ENCODE measurements at places on chromosomes 12 and 14.

DNA sequence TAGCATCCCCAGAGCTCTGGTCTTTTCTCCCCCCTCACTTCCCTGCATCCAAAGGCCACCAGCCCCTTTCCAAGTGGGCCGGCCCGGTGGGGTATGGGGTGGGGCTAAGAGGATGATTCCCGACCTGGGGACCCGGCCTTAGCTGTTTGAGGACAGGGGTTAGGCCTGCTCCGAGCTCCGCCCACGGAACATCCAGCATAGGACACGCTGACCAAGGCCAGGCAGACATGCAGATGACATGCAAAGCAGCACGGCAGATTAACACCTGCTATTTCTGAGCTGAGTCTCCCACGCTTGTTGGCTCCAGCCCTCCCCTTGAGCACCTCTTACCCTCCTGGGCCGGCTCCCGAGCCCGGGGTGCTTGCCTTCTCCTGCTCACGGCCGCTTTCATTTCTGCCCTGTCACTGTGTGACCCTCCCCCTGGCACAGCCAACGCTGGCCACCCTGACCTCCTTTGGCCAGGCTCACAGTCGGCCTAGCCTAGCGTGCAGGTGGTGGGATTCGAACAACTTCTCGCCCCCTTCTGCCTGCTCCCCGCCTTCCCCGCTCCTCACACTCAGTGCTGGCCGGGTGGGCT, 40.2 kb downstream of the TEAD4 start:
- DNase-seq, result no peak

- DNase-seq, result no peak
These were observed 18.0 kb downstream of the TRPV4 start for GRCh38 chr12:109815225-109815624.

DNA sequence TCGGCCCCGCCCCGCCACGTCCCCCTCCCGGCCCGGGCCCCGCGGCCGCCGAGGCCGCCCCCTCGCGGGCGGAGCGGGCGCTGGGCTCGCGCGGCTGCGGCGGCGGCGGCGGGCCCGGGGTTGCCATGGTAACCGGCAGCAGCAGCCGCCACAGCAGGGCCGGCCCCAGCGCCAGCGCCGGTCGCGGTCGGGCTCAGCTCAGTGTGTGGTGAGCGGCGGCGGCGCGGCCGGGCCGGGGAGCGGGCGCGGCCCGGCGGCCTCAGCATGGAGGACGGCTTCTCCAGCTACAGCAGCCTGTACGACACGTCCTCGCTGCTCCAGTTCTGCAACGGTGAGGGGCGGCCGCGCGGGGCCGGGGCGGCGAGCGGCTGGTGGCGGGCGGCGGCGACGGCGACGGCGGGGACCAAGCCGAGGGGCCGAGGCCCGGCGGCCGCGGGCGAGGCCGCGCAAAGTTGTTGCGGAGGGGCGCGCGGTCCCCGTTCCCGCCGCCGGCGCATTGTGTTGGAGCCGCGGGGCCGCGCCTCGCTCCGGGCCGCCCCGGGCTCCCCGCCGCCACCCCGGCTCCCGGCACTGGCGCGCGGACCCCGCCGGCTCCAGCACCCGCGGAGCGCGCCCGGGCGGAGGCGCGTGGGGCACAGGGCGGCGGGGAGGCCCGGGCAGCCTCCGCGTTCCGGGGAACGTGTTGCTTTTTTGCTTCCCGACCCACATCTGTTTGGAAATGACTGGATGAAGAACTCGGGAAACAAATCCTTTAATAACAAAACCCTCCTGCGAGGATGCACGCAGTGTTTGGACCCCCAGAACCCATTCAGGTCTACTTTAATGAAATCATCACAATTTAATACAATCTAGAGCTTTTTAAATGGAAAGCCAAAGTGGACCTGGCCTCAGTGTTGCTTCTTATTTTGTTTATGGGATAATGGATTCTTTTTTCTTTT, at the start of gene EML1:
TSS of gene EML1 (plus strand) at position 201 of the 938 bp plus-strand sequence. CDS start at position 265, 64 bp downstream.
- DNase-seq, result peak; percentile 39

DNA sequence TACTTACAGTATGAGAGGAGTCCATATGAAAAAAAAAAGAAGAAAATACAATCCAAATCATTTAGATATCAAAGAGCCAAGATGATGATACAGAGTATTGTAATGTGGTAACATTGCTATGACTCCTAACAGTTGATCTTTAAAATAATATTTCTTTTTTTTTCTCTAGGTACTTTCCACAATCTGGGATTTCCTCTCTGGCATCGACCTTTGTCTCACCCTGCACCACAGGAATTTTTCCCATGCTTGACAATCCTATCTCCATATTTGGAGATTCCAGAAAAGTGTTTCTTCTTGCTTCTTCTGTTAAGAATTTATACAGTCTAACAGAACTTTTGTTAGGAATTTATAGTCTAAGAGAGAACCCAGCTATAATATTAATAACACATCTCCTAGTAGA, 184.4 kb downstream of the ITPR2 start:
- no peak for DNase-seq

- DNase-seq, result no peak
These were observed 49.9 kb downstream of the HELB start for GRCh38 chr12:66352197-66352596.

DNA sequence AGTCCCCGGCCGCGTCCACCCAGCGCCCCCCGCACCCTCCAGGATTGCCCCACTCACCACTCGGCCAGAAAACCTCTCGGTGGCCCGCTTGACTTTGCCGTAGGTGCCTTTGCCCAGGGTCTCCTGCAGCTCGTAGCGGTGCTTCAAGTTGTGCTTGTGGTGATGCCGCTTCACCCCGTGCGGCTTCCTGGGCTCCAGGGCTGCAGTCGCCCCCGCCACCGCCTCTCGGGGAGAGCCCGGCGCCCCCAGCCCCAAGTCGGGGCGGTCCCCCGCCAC, 459 bp downstream of the NUAK1 start:
- DNase-seq, result no peak

- no peak for DNase-seq
These were observed 85.1 kb downstream of the DIP2B start for GRCh38 chr12:50589650-50590435.

DNA sequence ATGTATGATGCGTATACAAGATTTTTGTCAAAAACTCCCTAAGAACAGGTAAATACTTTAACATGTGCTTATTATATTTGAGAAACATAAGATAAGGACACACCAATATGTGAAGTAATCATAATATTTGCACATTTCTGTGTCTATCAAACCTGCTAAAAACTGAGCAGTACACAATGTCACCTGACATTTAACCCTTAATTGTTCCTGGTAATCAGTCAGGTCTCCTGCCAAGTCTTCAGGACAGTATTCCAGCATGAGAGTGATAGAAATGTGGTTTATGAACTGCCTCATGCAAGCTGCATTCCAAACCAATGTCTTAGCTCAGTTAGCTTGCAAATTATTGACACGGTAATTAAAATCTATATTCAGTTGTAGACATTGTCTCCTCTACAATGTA, 4.2 kb downstream of the SOX5 start:
- DNase-seq, result no peak

DNA sequence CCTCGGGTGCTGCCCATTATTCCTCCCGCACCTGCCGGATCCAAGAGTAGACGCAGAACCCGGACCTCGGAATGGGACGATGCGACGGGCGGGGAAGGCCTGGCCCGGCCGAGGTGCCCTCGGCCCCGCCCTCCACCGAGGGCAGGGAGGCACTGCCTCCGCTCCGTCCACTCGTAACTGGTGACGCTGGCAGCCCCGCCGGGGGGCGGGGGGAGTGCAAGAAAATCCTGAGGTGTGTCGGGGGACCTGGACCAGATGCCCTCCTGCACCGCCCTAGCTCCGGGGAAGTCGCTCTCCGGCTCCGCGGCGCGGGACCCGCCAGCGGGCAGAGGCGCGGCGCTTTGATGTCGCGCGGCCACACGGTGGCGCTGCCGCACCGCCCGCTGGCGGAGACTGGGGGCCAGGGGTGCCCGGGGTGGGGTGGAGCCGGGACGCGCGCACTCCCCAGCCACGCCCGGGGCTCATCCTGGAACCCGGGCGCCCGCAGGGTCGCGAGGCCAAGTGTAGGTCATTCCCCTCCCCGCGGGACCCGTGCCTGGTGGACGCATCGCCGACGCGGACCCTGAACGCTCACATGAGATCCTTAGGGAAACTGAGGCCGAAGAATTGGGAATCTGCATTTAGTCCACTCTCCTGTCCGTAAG, 202.8 kb downstream of the TTC8 start:
- peak; percentile 34 for DNase-seq

DNA sequence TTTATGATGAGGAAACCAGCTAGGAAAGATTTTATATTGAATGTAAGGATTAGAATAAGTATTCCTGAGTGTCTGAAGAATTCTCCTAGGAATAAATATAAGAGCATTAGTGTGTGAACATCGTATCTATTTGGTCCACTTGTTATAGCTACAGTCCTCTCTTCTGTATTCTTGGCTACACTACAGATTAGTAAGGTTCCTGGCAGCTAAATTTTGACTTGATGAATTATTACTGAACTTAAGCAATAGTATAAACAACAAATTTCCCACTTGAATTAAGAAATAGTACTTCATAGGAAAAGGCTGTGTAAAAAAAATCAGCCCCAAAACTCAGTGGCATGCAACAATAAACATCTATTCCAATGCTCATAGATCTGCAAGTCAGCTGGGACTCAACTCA, 138.4 kb upstream of the G2E3 start:
- no peak for DNase-seq

DNA sequence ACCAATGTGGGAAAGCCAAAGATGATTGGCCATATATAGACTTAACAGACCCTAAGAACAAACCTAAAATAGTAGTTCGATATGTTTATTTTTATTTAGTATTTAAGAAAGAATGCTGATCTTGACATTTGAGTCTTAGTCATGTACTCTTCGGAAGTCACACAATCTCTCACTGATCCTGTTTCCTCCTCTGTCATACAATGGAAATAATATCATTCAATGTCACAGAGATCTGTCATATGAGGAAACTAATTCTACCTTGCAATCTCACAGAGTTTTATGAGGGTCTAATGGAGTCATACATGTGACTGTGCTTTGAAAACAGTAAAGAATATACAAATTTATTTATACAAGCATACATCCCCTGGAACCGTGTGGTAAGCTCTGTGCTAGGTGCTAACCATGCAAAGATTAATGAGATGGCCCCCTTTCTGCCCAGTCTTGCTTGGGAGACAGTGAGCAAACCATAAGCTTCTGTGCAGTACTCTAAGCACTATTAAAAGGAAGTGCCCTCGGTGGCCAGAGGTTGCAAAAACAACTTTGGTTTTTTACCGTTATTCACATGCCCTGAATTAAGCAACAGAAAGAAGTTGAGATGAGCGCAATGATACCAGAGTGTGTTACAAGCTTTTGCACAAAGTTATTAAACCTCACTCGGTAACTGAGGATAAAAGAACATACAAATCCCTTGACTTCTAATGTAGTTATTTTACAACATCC, 1.7 kb upstream of the LIN7A start:
- no peak for DNase-seq

- no peak for DNase-seq
These were observed 165.7 kb upstream of the RBM19 start for GRCh38 chr12:114131824-114132223.

GRCh38 chr14:95683793-95684192, 2.4 kb upstream of the TCL1B start:
- no peak for DNase-seq

DNA sequence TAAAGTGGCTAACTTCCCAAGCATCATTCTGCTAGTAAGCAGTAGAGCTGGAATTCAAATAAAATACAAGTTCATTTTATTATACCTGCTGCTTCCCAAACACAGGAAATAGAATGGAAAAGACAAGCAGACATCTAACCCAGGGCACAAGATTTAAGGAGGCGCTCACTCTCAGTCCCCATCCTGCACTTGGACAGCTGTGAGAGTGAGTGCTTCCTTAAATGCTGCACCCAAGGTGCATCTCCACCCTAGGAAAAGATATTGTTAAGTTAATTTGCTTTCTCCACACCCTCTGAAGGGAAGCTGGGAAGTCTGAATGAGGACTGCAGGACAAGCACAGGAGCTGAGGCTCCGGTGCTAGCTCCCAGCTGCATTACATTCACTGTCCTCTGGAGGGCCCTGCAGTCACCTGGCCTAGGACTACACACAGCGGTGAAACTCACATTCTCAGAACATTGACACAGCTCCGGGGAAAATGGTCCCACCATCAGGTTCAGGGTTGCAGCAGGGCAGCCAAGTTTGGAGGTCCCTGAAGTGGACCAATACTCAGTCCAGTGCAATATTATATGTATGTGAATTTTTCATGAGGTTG, 14.2 kb downstream of the HEBP1 start:
- no peak for DNase-seq

DNA sequence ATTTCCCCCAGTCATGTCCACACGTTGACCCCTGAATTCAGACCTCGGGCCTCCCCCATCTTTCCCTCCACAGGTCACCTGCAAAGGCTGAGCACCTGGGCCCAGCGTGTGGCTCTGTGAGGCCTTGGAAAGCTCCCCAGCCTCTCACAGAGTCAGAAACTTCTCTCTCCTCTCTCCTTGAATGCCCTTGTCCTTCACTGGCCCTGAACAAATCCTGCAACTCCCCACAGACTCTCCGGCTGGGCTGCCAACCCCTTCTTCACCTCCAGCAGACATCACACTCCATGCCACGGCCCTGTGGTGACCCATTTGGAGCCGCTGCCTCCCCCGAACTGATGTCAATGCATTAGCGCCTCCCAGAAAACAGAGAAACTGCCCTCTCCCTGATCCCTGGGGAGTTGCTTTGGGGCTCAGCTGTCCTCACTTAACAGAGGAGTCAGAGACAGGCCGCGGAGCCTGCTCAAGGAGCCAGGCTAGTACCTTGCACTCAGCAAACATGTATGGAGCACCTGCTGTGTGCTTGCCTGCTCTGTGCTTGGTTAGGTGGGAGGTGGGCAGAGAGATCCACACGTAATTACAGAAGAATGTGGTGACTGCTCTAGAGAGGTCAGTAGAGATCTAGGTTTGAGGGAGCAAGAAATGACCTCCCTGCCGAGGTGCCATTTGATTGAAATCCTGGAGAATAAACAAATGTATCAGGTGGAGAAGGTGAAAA, 99.2 kb upstream of the PWP1 start:
- DNase-seq, result no peak

GRCh38 chr14:24113379-24113800, 1.2 kb upstream of the DCAF11 start:
- DNase-seq, result no peak

GRCh38 chr14:81963846-81964245, 430.2 kb upstream of the SEL1L start:
- no peak for DNase-seq

- no peak for DNase-seq
These were observed 125.7 kb downstream of the HMGA2 start for GRCh38 chr12:65949971-65950370.

DNA sequence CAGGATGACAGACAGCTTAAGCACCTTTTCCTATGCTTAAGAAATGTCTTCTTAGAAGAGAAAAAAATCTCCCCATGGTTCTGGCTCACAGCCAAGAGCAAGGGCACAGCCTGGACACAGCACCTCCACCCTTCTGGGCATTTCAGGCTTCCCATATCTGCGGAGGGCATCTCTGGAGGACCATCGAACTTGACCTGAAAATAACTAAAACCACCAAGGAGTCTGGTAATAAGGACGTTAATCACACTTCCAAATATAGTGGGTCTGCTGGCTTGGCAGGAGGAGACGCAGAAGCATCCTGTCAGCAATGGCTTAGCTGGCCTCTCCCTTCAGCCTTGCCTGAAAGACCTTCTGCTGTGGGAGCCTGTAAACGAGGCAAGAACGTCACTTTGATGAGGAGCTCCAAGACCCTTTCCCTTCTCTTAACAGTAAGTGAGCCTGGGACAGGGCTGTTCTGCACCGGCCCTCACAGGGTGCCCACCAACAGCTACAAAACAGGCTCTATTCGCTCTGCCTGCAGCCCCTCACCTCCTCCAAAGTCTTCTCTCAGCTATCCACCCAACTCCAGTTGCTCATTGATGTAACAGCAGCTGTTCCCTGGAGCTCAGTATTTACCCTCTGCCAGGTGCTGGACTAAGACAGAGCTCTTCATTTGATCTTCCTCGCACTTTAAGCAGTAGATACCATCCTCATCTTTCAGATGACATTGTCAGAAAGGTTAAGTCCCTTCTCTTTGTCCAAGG, 13.2 kb downstream of the SETD3 start:
- DNase-seq, result no peak
